Stimulated activated CD8-positive, alpha-beta memory T cell treated with anti-CD3 and anti-CD28 coated beads, Interleukin-7, amount 100 ng/mL, for 24 hours (primary cell): ENCODE measurements at places on chromosomes 1 and 21.

DNA sequence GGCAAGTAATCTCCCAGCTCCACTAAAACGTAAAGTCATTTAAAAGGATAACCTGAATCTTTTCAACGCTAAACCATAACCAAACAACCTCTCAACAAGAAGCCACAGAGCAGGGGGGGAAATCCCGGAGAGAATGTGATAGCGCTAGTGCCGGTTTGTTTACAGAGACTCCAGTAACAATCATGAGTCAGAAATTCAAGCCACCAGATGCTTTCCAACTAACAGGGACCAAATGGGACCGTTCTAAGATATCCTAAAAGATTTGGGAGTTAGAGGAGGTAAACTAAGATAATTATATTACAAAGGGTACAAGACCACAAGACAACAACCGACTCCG is 825 bp downstream of the DCAF8 start:
- DNase-seq: peak; percentile 31

GRCh38 chr1:100036718-100037655 is 67.2 kb downstream of the SLC35A3 start:
- no peak for DNase-seq

- no peak for DNase-seq
Measured at GRCh38 chr1:117607471-117607870, 1.6 kb downstream of the TENT5C start.

DNA sequence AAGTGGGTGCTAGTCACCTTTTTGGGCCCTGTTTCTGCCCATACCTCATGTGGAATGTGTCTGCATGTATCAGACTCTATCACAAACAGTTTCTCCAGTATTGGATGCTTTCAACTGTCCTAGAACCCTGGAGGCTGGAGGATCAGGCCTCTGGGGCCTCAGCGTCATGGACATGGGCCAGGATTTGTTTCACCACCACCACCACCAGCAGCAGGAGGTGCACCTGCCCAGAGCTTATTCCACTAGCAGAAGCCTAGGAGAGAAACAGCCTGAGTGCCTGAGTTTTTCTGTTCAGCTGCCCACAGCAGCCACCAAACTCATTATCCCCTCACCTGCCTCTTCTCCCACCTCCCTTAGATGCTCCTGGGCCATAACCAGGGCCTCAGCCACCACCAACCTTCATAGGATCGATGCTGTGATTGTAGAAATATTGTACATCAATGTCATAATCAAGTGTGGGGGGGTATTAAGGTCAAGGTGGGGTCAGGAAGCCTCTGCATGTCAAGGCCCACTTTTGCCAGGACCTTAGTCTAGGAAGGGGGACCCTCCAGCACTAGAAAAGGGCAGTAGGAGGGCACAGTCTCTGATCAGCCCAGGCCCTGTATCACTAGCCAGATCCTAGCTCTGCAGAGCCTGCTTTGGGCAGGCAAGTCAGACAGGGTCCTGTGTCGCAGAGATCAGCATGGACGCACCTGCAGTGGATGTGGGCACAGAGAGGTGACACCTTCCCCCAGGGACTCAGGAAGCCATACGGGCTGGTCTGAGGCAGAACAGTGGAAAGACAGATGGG is 9.3 kb downstream of the DMAP1 start:
- no peak for DNase-seq

DNA sequence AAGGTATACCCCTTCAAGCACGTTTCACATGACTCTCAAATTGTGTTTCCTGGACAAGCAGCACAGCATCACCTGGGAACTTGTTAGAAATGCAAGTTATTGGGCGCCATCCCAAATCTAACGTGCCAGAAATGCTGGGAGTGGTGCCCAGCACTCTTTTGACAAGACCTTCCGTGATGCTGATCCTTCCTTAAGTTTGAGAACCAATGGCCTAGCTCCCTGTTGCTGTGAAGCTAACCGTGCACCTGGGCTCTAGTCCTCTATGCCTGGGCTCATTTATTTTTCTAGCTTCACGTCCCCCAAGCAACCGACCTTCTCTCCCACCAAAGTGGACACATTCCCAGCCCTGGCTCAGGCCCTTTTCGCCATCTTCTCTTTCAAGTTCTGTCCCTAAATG is 4.3 kb downstream of the BEST4 start:
- no peak for DNase-seq

GRCh38 chr1:17070163-17070525 is 16.3 kb upstream of the SDHB start:
- DNase-seq: no peak

DNA sequence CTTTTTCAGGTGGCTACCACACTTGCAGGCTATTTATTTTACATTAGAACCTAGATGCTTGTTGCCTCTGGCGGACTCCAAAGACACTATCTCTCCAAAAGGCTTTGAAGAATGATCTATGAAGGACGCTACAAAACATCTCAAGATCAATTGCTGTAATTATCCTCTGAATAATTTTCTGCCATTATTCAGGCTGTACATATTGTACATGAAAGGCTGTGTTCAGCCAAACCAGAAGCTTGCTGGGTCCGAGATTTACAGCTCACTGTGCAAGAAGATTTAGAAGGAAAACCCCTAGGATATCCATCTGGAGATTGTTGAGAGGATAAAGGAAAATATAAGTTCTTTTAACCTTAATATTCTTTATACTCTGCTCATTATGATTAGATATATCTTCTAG is 523.6 kb upstream of the PLXNA2 start:
- DNase-seq: no peak

DNA sequence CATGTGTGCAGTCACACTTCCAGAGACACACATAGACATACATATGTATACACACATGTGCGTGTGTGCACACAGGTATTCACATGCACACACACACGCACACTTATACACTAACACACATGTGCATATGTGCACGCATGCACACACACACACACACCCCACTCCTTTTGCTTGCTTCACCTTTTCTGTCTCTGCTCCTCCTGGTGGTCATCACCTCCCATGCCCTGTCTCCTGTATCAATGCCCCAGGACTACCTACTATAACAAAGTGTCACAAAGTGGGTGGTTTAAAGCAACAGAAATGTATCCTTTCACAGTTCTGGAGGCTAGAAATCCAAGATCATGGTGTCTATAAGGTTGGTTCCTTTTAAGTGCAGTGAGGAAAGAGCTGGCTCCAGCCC is 27.4 kb downstream of the ETS2 start:
- DNase-seq: no peak

DNA sequence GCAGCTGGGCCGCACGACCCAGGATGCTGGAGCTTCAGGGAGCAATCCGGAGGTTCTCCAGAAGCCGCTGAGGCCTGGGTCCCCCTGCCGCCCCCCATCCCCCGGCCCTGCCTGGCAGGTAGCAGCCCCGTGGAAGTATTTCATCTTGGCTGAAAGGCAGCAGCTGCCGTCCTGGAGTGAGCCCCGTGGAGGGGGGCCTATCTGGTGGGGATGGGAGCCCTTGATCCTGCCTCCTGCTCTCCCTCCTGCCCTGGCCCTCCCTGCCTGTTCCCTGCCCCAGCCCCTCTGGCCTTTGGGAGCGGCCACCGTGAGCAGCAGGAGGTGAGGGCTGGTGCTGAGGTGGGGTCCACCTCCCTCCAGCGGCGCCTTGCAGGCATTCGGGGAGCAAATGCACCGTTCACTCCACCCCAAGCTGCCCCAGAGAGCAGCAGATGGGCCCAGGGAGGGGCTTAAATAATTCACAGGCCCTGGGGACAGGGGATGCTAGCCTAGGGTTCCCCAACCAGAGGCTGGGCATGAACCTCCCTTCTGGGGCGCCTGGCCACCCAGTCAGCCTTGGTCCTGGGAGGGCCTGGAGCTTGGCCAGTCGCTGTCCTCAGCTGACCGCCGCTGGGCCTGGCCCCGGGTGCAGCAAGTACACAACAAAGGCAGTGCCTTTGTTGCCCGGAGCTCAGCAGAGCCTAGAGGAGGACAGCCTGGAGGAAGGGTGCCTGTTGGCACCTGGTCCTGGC is 23.7 kb upstream of the PLCH2 start:
- DNase-seq: no peak

GRCh38 chr1:223430236-223430635 is 37.0 kb downstream of the CCDC185 start:
- no peak for DNase-seq

- no peak for DNase-seq
Measured at GRCh38 chr1:214957330-214958137, 125.0 kb upstream of the KCNK2 start.

DNA sequence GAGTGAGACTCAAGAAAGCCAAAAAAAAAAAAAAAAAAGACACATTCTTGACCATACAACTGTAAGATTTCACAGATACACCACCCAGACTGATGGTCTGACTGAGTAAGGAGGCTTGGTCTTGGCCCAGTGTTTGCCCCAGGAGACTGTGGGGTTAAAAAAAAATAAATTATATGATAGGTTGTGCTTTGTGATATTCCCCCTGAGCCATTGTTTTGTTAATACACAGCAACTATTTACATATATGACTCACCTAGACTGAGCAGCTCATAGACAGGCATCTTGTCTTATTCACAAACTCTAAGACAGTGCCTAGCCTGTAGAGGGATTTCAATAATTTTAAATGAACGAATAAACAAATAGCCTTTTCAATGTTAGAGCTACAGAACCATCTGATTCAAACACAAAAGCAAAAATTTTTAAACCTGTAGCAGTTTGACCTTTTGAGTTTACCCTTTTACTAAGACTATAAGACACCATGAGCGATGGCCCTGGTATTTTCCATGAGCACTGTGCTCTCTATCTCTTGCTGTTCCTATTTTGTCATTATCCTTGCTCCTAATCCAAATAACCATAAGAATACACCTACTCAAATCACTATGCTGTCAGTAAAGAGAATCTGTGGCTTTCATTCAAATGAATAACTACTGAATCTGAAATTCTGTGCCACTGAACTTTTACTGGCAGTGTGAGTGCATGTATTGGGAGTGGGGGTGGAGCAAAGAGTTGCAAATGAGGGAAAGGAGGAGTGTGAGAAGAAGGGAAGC is 199.4 kb upstream of the PTBP2 start:
- no peak for DNase-seq

DNA sequence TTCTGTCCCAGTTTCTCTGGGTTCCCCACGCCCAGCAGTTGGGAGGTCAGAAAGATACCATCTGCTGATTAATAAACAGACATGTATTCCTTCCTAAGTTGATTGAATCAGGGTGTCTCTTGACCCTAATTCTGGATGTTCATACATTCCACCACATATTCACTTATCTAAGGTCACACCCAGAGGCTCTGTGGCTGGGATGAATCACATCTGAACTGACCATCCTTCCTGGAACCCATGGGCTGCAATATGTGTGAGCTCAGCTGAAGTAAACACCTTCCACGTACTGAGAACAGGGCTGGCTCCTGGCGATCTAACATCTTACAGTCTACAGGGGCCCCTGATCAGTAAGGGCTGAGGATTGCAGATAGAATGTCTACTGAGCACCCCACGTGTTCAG is 20.5 kb upstream of the TRABD2B start:
- DNase-seq: no peak

- DNase-seq: no peak
Measured at GRCh38 chr1:6675941-6676340, 25.7 kb downstream of the DNAJC11 start.

DNA sequence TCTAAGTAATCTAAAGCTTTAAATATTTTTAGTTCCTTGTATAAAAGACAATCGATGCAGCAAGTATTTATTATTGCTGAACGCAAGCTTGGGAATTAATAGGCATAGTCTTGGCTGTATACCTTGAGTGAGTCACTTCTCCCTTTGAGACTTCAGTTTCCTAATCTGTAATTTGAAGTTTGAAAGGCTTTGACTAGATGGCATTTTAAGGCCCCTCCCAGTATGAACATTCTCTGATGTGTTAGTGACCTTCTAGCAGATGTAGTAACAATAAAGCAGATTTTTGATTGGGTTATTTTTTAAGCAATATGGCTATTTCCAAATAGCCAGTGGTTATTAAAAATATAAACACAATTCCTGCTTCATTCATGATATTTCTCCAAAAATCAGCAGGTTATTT is 58.2 kb downstream of the DUSP10 start:
- DNase-seq: no peak

- no peak for DNase-seq
Measured at GRCh38 chr1:160414881-160415280, 14.5 kb downstream of the VANGL2 start.

- no peak for DNase-seq
Measured at GRCh38 chr1:23470282-23471070, 13.5 kb downstream of the ASAP3 start.

- no peak for DNase-seq
Measured at GRCh38 chr1:17553975-17554700, 14.6 kb downstream of the ARHGEF10L start.

DNA sequence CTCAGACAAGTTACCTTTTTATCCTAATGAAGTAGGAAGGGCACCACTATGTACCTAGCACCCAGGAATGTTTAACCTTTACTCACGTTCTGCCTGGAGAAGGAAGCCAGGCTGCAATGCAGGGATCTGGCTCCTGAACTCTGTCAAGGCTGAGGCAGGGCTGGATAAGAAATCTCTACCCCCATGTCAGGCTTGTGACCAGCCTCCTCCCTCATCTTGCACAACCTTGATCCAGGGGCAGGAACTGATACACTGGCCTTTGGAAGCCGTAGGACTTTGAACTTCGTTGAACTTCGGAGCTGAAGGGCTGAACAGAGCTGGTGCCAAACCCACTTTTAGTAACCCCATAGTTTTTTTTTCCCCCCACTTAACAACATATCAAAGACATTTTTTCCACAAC is 8.0 kb upstream of the AKR1A1 start:
- no peak for DNase-seq

DNA sequence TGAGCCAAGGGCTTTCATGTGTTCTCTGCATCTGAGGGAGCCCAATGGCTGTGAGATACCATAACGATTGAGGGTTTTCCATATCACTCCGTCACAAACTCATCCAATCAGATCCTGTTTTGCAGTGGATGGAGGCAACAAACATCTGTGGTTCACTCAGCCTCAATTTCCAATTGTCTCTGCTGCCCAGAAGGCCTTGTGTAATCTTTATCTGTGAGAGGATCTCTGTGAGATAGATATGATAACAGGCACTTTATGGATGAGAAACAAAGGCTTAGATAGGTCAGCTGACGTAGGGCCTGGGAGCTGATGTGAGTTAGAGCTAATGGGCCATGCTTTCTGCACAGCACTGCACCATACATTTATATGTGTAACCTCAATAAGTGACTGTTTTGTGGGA is 3.3 kb upstream of the MTARC1 start:
- DNase-seq: no peak

DNA sequence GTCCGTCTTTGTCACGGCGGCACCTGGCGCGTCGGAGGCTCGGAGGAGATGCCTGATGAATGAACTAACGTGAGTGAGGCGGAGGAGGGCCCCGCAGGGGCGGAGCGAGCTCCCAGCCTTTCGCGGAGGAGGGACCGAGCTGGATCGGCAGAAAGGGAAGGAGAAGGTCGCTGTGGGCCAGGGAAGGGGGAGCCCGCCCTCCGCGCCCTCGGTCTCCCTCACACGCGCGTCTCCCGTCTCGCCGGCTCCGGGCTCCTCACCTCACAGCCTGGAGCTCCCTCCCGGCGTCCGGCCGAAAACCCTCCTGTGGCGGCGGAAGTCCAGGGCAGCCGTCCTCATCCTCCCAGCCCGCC is 519 bp downstream of the ZNF496 start:
- peak; percentile 38 for DNase-seq
